ENCODE measurements at places on chromosomes 11 and 22.

DNA sequence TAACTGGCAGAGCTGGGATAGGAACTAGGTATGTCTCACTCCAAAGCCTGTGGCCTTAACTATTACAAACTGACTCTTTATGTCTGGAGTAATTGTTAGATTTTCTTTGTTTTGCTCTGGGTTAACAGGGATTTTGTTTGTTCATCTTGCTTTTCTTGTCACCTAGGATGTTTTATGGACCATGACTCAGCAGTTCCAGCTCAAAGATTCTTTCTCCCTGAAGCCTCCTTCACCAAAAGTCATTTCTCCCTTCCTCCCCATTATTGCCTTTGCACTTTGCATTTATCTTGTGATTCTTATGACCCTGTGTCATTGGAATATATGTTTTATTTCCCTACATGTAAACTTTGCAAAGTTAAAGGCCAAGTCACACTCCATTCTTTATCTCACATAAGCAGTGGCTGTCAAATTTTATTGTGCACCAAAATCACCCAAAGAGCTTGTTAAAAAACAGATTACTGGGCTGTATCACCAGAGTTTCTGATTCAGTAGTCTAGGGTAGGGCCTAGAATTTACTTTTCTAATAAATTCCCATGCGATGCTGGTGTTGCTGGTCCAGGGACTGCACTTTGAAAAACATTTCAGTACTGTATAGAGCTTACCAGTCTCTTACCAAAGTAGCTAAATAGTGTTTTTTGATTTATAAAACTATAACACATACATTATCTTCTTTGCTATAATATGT lies 327.7 kb downstream of the DLG2 start:
- DNase-seq, result no peak

DNA sequence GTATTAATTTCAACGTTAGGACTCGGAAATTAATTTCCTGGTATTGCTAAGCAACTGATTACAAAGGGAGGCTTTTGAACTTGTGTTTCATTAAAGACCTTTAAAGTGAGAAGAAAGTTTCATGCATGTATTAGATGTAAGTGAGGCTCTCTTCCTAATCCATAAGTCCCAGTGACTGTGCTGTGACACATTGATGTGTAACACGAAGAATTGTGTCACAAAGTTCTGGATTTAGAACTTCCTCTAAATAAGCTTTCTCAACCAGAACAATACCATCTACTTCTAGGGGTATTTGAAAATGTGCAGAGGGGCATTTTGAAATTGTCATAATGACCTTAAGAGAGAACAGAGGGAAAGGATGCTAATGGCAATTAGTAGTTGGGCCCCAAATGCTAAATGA lies 14.4 kb downstream of the DCUN1D5 start:
- no peak for DNase-seq

- DNase-seq, result no peak
Observed at GRCh38 chr11:47848700-47849155, 578 bp upstream of the NUP160 start.

DNA sequence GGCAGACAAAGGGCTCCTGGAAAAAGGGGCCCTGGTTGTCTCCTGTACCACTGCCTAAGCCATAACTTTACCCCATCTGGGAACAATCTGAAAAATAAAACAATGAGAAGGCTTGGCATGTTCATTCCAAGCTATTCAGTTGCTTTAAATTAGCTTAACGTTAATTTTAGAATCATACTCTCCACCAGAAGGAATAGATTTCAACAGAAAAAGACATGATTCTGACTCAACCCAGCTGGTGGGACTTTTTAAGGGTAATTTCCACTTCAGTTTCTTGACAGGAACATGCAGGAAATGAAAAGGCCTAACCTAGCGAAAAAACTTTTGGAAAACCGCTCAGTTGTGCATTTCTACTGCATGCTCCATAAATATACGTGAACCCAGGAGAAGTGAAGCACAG lies 7.9 kb downstream of the SF3A1 start:
- no peak for DNase-seq

DNA sequence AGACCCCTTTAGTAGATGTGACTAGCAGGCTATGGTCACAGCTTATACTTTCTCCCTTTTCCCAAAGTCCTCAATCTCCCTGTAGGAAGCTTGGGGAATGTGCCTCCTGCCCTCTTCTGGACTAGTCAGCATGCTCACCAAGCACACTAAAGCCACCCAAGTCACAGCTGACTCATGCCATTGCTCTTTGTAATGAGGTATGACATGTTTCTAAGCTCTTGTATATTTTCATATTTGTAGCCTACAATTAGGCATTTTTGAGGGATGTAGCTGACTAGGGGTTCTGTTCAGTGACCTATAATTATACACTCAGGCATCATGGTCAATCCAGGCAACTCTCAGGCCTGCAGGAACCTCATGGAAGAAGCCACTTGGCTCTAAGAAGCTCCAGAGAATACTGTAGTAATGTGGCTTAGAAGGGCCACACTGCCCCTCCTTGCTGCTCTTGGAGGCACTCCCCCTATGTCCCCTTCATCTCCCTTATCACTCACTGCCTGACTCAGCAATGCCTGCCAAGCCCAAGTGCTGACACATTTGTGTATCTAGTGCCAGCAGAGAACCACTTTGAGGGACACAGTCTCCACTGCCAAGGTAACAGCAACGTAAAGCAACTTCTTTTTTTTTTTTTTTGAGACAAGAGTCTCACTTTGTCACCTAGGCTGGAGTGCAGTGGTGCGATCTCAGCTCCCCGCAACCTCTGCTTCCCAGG lies 86.2 kb downstream of the RPL27A start:
- no peak for DNase-seq

GRCh38 chr11:64850979-64851567 lies 6.6 kb upstream of the CDC42BPG start:
- DNase-seq, result no peak

GRCh38 chr11:62075438-62075837 lies 48.4 kb upstream of the INCENP start:
- DNase-seq, result no peak

GRCh38 chr11:27416568-27417176 lies 53.7 kb upstream of the CCDC34 start:
- DNase-seq, result no peak

GRCh38 chr22:46625113-46625842 lies 5.1 kb downstream of the GRAMD4 start:
- no peak for DNase-seq

DNA sequence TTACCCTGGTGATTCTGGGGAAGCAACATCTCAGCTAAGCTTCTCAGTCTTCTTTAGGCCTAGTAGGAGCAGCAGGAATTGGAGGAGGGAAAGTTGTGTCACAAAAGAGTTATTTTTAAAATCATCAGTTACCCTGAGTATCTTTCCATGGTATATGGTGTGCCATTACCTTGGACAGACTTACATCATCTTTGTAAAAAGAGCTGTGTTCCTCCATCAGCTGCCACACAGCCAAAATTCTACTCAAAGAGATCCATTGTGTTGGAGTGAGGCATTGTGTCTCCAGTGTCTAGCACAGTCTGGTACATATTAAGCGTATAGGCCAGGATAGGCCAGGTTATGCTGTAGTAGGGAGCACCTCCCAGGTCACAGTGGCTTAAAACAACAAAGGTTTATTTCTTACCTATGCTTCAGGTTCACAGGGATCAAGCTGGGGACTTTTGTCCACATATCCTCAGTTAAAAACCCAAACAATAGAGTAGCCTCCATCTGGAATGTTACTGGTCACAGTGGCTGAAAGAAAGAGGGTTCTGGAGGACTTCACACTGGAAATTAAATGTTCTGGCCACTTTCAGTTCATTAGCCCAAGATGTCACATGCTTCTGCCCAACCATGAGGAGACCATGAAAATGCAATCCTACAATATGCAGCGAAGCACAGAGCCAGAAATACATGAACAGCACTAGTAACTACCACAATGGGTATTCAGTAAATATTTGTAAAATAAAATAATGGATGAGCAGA lies 9.9 kb upstream of the TMPRSS5 start:
- DNase-seq, result no peak

- no peak for DNase-seq
Observed at GRCh38 chr22:22546490-22546889, 12.6 kb downstream of the PRAME start.

- no peak for DNase-seq
Observed at GRCh38 chr11:34495724-34496377, 17.7 kb downstream of the ELF5 start.

DNA sequence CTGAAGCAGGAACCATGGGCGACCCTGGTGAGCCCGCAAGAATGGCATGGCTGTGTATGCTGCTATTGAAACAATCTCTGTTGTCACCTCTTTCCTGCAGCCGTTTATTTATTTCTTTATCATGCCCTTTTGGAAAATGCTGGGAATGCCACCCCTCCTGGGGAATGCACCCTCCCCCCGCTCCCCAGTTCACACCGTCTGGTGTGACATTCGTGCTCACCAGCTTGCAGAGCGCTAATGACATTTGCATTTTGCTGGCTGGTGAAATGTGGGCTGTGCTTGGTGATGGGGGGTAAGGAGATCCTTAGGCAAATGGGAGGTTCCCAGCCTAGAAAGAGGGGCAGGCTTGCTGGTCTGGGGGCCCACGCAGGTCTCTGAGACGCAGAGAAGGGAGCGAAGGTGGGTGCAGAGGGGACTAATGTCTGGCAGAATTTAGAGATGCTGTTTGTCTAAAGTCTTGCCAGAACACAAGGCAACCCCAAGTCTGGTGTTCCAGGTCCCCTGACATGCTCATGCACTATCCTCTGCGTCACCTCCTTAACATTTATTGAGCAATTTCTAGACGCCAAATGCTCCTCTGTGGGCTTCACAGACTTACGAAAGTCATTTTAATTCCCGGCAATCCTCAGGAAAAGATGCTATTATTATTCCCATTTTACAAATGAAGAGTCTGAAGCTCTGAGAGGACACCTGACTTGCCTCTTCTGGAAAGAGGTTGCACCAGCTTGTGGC lies 91.7 kb downstream of the TP53I11 start:
- DNase-seq, result no peak

GRCh38 chr11:43516316-43516850 lies 157.7 kb downstream of the TTC17 start:
- no peak for DNase-seq

- no peak for DNase-seq
Observed at GRCh38 chr11:124193221-124194010, 10.3 kb downstream of the OR10D3 start.

GRCh38 chr11:8282631-8283030 lies 19.0 kb upstream of the LMO1 start:
- DNase-seq, result no peak

- peak; percentile 76 for DNase-seq
Observed at GRCh38 chr11:63871962-63872799, 33.3 kb downstream of the MARK2 start.

GRCh38 chr11:121210445-121211080 lies 82.0 kb upstream of the SC5D start:
- DNase-seq, result no peak

DNA sequence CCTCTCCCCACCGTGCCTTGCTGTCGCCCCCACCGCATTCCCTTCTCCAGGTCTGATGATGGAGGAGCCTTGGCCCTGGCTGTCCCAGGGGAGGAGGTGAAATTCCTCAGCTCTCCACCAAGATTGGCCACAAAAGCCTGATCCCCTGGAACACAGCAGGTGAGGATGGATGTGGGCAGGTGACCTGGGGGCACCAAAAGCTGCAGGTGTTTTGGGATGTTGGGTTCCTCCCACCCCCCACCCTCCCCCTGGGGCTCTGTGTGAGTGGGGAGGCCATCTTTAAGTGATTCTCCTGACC lies 639 bp downstream of the TRIOBP start:
- no peak for DNase-seq

GRCh38 chr22:45830531-45831245 lies 146.3 kb downstream of the WNT7B start:
- no peak for DNase-seq

DNA sequence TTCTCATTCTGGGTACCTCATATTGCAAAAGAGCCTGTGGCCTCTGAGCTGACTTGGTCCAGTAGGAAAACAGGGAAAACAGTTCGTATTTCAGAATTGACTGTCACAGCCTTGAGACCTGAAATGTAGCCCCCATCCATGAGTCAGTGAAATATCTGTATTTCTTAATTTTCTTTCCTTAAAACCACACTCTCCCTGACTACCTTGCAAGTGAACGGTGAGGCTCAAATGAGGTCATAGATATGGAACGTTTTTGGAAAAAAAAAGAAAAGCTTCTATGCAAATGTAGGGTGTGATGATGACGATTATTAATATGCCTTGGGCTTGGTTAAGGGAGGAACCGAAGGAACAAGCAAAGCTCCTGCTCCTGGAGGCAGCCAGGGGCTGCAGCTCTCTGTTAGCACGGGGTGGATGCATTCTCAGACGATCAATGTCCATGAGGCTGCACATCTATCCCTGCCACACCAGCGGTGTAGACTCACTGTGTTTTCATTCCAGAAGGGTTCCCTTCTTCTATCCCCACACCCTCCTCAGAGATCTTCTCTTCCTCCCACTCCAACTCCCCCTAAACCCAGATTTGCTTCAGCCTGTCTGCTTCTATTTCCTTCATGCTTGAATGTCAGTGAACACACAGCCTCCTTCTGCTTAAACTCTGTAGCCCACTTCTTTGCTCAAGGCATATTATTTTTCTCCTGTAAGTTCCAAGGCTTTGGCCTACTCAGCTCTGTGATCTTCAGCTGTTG lies 29.2 kb upstream of the SCN3B start:
- no peak for DNase-seq

GRCh38 chr11:112884012-112884767 lies 77.0 kb upstream of the NCAM1 start:
- DNase-seq, result no peak

Data from posterior cingulate gyrus (tissue), 11 donors.